ENCODE measurements at places on chromosomes 12 and 14. TPM values are rescaled to one million over a fixed set of nuclear protein-coding genes. Genes with fewer than 3 reads are reported as not detected.

- DNase-seq: no peak
These were observed 21.1 kb downstream of the CCDC77 start for GRCh38 chr12:422526-422925.

GRCh38 chr12:24470050-24470449 lies 478.9 kb downstream of the BCAT1 start:
- peak; percentile 33 for DNase-seq

GRCh38 chr14:93824518-93825234 lies 36.4 kb upstream of the PRIMA1 start:
- DNase-seq: no peak

DNA sequence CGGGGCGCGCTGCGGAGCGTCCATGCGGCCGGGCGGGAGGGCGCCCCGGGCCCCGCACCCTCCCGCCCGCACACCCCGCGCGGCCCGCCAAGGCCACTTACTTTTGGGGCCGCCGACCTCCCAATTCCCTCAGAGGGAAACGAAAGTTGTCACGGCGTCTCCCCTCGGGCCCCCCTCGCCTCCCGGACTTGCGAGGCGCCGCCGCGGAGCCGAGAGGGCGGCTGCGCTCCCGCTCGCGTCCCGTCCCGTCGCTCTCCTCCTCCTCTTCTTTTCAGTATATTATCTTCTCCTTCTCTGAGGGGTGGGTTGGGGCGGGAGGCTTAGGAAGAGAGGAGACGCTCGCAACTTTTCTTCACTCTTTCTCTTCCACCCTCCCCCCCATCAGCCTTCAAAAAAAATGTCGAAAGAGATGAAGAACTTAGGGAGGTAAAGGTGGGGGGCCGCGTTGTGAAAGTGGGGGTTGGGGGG lies 613 bp downstream of the DUSP16 start:
- DNase-seq: no peak

DNA sequence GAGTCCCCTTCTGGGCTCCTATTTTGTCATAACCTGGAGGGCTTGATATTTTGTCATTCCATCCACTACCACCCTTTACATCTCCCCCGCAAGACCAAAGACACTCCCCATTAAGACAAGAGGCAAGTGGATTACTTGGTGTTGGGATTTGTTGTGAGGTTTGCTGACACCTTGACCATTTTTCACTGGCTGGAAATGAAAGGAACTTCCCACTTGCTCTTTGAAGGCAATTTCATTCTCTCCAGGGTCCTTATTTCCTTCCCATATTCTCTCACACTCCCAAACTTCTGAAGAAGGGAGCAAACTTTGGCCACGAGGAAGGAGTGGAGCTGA lies 14.9 kb downstream of the AGAP2 start:
- DNase-seq: no peak

- no peak for DNase-seq
These were observed 85.0 kb downstream of the FOXN3 start for GRCh38 chr14:89332031-89332430.

DNA sequence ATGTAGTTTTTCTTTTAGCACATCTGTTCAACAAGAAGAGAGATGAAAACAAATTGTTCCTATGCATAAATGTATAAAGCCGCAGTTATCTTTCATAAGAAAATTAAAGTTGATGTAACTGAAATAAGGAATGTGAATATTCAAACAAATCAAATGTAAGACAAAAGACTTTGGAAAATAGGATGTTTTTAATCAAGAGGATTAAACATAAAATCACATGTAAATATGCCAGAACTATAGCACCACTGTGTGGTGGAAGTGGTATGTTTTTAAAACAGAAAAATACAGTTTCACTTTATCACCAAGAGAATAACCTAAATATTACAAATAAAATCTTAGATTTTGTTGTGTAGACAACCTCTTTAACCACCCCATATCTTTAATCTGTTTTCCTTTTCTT lies 40.4 kb downstream of the CAPS2 start:
- peak; percentile 39 for DNase-seq

- DNase-seq: peak; percentile 65
These were observed 213.6 kb downstream of the DAD1 start for GRCh38 chr14:22375321-22375930.

DNA sequence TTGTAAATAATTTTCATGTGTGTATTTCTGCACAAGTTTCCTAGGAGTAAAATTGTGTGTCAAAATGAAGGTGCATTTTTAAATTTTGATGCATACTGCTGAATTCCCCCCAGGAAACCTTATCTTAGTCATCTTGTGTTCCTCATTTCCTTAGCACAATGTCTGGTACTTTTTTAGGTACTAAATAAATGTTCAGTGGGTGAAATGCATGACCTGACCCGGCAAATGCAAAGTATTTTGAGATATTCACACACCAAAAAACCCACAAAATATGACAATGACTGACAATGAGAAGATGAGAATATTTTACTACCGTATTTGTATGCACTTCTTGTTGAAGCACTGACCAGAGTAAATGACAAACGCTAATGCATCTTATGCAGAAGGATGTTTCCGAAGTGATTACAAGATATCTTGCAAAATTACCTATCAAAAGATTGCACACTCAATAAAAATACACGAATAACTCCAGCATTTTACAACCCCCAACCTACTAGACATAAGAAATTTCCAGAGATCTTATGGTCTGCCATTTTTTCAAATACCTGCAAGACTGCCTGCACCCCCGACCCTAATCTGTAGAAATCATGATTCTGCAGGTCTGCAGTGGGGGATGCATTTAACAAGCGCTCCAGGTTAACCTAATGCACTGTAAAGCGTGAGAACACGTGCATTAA lies 895 bp upstream of the PRKAB1 start:
- DNase-seq: no peak

Gene CLIP1
- 76.7 TPM for total RNA-seq

Gene C14orf93
- total RNA-seq: 16.2 TPM

Gene AMDHD1
- total RNA-seq: 0.45 TPM
